ENCODE measurements at places on chromosomes 4 and X.

DNA sequence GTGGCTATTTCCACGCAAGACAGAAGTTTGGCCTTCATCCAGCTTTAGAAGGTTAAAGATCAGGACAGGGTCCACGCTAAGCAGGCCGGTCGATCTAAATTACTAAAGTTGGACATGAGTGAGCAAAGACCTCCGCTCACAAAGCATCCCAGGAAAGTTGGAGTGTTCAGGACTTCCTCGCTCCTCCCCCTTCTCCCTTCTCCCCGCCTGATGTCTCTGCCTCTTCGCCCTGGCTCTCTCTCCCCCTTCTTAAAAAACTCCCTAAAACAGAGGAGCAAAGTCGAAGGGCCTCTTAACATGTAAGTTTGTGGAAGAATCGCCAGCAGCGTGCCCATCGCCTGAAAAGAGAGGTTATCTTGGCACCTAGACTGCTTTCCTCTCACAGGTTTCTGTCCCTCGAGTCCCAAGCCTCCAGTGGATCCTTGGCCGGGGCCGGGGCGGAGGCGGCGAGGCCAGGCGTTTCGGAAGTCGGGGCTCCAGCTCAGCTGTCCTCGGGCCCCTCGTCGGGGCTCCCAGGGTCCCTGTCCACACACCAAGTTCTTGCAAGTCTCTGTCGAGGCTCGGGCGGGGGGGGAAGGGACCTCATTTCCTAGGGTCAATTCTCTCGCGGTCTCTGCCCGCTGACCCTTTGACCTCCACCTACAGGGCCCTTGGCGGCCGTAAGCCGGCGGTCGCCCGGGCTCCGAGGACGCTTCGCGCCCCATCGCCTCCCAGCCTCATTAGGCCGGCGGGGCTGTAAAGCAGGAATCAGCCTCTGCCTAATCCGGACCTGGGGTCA, 7.6 kb downstream of the ZIC3 start:
- DNase-seq: no peak

DNA sequence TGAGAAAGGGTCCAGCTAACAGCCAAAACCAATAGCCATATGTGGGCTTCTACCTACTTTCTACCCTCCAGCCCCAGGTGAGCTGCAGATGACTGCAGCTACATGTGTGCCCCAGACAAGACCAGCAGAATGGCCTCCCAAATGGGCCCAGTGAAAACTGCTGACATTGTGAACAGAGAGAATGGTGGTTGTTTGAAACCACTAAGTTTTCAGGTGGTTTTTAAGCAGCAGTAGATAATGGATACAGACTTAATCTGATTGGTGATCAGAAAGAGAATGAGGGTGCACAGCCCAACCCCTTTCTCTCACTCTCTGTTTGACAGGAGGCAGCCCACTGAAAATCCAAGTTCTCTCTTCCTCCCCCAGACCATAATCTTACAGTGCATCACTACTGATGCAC, 42.5 kb upstream of the BBS12 start:
- DNase-seq: no peak

DNA sequence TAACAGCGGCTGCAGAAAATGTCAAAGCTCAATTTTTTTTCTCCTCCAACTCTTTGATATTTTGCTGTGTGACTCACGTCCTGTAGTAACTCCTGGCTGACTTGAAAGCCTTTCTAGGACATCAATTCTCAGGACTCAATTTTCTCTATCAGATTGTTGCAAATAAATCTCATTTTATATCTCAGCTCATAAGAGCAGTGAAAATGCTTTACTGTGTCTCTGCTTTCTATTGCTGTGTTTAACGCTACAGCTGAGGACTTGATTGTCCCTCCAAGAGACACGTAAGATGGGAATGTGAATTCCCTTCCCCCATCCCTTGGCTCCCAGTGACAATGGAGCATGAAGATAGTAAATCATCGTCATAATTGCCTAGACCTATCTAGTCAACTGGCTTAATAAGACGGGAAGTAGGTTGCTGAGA, 20.5 kb upstream of the CBR4 start:
- no peak for DNase-seq

GRCh38 chrX:15849555-15849954, 5.1 kb downstream of the AP1S2 start:
- DNase-seq: no peak

- DNase-seq: no peak
Observed at GRCh38 chr4:108247387-108248049, 78.8 kb upstream of the LEF1 start.

- no peak for DNase-seq
Observed at GRCh38 chrX:65866146-65866545, 173.7 kb downstream of the VSIG4 start.

DNA sequence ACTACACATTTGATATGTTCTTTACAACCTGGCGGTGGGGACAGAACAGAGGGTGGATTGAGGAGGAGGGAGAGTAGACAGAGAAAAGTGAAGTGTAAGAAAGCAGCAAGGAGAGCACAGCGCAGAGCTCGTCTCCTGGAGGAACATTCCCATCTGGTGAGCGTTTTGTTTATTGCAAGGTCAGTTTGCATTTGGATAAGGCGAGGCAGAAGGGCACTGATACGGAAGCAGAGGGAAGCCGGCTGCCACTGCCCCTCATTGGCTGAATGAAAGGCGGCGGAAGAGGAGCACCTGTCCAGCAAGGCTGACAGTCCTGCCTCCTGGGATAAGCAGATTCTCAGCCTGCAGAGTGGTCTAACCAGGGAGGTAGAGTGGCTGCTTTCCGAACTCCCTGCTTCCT, 83.2 kb downstream of the GPR143 start:
- no peak for DNase-seq

DNA sequence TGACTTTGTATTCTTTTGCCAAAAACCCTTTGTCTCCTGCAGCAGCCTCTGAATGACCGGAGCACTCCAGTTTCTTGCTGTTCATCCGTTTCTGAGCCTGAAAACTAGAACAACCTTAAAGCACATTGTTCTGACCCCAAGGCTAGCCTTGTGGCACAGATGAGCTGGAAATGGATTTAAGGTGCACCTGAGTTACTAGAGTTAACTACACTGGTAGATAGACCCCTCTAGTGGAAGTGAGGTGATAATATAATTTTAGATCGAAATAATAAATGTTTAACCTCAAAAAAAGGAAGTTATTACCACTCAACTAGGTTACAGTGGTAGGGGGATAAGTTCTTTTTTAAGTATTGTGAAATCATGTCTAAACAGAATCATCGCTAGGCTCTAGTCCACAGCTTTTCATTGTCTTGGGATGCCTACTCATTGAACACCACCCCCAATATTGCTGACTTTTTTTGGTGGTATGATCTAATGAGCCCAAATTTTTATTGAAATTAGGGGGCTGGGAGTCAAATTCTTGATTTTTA, 2.7 kb downstream of the PLS3 start:
- DNase-seq: no peak

GRCh38 chr4:39698424-39699009, 581 bp downstream of the UBE2K start:
- peak; percentile 81 for DNase-seq

DNA sequence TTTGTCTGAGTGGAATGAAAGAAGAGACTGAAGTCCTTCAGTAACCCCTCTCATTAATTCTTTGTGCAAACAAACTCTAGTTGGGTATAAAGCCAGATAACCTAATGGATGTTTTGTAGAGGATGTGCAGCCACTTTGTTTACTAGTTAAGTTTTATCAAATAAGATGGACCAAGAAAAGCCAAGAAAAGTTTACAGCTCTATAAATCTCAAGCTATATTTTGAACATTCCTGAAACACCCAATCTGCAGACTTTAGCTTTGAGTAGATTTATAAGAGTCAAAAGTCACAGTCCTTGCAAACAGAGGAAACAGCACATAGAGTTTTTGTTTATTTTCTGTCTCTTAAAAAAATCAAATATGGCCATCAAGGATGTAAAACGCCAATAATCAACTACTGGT, 452.9 kb downstream of the SPRY1 start:
- no peak for DNase-seq

DNA sequence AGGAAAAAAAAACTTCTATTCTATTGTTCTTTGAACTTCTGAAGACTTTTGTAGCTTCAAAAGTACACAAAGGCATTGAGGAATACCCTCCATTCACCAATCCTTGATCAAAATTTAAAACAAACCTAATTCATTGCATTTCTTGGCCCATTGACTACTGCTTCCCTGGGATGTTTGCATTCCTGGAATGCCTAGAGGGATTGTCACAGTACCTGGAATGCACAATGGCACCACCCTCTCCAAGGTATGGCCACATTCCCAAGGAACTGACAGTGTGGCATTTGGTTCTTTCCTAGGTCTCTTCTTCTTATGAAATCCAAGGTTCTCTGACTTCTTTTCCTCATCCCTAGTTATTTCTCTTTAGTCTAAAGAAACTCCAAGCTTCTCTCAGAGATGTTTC, 600.7 kb downstream of the CCSER1 start:
- no peak for DNase-seq

DNA sequence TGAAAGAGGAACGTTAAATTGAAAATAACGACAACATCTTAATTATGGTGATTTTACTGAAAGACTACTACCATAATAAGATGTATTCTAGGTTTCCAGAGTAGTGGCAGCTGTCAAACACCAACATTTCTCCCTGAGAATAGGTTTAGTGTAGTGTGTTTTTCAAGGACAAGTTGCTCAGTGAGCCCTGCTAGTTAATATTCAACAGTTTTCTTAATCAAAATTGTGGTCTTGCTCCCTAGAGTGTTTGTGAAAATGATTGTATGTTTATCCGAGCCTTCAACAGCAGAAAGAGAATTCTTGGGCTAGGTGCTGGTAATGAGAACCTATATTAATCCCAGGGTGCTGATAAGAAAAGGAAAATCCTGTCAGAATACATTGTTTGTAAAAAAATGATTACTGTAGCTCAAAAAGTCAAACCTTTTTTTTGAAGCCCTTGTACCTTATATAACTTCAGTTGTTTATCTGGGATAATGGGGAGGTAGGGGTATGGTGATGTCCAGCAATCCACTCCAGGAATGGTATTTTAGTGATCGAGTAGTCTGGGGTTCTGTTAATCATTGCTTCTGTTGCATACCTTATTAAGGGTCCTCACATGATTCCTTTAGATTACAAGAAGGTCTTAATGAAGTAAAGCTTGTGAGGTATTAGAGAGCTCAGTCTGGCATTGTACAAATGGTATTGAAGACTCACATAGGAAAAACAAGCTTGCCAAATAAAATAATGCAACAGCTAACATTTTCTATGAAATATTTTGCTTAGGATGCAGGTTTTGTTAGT, 110.7 kb downstream of the CCSER1 start:
- DNase-seq: no peak

DNA sequence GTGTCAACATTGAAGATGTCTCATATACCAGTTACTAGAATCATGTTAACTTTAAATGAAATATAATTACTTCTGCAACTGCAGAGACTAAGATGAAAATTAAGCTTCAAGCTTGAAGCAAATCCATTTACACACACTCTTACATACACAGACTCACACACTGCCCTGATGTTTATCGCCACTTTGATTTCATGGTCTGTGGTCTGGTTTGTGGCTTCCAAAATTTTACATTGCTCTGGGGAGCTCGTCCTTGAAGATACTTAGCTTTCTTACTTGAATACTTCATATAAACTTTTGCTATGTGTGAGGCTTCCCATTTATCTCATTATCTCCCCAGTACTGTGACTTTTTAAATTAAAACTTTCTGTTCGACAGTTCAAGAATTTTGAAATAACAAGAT, 35.8 kb downstream of the ARHGEF38 start:
- DNase-seq: no peak

DNA sequence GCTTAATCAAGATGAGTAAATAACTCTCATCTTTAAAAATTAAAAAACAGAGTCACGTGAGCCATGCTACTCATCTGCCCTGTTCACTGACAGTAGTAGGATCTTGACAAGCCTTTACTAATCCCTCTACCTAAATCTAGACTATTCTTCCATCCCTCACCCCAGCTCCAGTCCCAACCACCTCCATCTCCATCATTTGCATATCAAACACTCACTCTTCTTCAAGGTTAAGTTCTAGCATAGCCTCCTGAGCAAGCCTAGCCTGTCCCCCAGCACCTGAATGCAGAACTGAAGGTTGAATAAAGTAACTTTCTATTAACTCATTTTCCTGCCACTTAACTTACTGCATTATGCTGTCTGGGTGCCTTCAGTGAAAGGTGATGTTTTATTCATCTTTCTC, 72.5 kb downstream of the YIPF7 start:
- no peak for DNase-seq

GRCh38 chr4:53734584-53735353, 143.5 kb upstream of the LNX1 start:
- no peak for DNase-seq

DNA sequence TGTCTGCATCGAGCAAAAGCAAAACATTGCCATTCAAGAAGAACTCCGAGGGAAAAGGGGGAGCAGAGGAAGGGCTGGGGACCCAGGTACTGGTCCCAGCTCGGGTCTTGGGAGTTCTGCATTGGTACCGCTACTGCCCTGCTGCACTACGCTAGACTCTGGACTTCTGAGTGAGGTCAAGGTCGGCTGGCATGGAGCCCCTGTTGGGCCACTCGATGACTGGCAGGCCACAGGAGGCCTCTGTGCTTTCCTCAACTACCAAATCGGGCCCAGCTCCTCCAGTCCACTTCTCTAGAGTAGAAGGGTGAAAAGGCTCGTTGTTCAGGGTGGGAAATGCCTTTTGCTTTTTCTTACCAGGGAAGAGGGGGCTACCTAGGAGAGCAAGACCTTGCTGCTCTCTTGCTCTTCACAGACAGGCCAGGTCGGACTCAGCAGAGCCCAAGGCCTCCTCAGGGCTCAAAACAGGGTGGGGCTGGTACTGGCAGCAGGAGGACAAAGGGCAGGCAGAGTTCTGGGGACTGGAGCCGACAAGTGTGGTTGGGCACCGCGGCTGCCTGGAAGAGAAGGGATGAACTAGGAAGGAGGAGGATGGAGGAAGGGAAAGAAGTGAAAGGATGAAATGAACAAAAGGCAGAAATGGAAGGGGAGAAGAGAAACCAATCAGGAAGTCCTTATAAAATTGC, 8.9 kb upstream of the IRAK1 start:
- DNase-seq: no peak

- DNase-seq: no peak
Observed at GRCh38 chrX:30183554-30183953, 31.8 kb upstream of the MAGEB2 start.

DNA sequence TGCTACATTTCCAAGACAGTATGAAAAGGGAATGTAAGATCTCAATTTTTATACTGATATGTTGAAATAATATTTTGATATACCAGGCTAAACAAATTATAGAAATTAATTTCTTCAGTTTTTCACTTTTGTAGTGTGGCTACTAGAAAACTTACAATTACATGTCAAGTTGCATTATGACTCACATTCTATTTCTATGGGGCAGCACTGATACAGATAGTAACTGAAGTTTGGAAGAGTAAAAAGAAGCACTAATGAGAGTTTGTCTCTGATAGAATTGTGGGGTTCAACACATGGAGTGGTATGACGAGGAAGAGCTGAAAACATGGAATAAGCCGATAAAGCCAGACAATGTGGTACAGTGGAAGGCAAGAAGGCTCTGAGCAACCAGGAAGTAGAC, 95.6 kb downstream of the NR3C2 start:
- no peak for DNase-seq

DNA sequence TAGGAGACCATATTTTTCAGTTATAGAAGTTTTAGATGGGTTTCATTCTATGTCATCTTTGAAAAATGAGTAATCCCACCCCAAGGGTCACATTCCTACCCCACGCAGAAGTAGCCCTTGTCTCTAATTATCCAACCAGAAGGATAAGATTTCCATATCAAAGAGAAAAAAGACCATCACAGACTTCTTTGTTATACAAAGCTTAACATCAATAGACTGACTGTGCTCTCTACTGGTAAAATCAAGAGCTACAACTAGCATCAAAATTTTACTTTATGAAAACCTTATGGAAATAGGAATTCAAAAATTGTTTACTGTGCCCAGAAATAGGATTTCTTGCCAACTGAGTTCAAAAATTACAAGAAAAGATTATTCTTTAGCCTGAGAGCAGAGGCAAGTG, 24.9 kb downstream of the TNMD start:
- DNase-seq: no peak

Data from H1 (cell line).